ENCODE measurements at places on chromosomes 12 and 14.

DNA sequence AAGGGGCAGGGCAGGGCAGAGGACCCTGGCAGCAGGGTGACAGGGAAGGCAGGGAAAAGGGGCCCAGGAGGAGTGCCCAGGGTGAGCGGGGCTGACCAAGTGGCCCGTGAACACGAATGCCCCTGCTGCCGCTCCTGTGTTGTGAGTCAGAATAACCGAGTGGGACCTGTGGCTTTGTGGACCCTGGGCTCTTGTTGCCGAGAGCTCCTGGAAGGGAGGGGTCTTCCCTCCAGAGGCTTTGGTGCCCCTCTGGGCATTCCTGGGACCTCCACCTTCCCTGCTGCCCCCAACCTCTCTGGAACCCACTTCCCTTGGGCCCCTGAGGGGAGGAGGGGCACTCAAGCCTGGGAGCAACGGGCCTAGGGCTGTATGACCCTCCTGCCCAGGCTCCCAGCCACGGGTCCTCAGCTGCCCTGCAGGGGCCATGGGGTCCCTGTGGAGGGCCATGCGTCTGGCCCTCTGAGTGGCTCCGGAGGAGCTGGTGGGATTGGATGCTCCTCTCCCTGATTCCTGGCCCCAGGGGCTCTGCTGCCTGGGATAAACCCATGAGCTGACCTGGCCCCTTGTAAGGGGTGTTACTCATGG, 319.4 kb downstream of the TMEM121 start:
- no peak for DNase-seq

DNA sequence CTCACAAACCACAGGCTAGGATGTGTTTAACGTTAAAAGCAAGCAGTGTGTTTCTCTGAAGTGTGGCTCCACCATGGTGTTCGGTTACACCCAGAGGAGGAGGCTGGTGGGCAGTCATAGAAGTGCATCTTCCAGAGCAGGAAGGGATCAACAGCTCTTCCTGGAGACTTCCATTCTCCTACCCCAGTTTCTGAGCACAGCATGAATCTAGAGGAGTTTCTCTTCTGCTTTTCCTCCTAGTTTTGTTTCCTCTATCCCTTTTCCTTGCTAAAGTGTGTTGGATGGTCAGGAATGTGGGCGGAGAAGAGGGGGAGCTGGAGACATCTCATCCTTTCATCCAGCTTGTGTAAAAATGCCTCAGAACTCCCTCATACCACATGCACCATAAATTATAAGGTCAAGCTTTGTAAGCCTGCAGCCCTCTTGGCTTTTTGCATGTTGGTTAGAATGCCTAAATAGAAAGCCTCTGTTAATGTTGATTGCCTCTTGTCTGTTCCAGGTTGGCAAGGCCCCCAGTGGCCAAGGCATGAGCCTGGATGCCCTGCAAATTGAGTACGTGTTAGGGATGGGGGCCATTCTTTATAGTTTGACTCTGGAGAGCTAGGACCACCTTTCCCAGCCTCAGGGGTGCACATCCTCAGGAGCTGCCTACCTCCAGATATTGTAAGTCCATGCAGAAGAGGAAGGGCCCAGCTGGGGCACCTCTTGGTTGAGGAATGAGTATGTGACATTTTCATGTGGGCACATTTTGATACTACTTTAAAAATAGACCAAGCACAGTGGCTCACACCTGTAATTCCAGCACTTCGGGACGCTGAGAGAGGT, 4.0 kb upstream of the CKAP4 start:
- DNase-seq: no peak

GRCh38 chr12:124188084-124188483, 106.8 kb upstream of the RFLNA start:
- DNase-seq: no peak

DNA sequence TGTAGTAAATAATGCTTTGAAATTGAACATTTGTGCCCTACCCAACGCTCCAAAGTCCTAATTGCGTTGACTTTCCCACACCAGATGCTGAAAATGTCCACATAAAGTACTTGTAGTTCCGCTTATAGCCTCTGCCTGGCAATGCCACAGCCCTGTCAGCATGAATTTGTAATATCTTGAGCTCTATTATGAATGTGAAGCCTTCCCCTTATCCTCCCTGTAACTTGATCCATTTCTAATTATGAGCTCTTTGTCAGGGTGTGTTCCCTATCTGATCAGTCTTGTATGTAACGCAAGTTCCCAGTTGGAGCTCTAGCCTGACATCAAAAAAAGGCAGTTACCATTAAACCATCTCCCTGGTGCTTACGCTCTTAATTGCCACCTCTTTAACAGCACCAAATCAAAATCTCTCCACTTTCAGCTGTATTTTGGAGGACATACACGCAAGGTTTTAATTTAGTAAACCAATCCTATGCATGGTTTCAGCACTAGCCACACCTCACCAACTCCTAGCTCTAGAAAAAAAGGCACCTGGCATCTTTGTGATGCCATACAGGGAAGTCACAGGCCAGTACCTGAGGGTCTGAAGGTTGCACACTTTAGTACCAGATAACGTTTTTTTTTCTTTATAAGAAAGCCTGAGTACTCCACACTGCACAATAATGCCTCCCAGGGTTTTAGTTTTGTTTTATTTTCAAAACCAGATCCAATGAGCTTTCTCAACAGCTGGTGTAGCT, 69.3 kb downstream of the EEA1 start:
- no peak for DNase-seq

- DNase-seq: no peak
These were observed 21.7 kb upstream of the KRT83 start for GRCh38 chr12:52342781-52343490.

DNA sequence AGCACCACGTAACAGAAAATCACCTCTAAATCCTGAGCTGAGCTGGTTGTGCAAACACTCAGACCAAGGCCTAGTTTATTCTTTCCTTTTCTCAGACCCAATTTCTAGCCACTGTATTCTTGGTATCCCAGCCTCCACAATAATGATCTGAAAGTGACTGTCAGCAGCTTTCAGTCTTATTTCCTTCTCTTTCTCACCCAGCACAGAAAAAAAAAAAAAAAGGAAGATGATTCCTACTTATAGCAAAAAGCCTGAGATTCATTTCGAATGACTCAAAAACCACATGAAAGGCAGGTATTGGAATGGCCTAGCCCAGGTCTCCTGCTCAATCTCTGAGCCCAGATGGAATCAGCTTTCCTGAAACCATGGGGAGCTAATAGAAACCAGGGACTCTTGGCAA, 298.6 kb upstream of the PPFIA2 start:
- no peak for DNase-seq

DNA sequence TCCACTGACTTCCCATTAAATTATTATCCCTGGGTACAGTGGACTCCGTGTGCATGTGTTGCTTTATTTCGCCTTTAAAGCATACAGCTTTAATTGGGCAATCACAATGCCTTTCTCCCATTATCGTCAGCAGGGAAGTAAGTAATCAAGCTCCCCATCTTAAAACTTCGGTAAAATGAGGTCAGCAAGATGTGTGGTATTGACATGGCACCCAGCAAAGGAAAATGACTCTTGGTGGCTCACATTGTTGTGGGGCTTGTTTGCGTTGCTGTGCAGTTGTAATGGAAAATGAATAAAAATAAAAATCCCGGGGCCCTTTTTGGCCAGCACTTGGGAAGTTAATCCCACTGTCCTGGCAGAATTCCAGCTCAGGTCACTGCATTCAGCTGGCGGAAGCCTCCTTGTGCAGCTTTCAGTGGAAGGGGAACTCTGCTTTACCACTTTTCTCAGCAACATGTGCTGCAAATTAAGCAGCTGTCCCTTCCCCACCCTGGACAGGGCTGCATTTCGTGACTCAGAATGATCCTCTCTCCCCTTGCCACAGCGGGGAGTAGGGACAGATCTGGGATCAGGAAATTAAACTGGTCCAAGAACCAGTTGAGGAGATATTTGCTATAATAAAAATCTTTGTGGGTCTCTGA, 13.9 kb upstream of the ATP2A2 start:
- no peak for DNase-seq

GRCh38 chr12:88897723-88898122, 317.5 kb upstream of the KITLG start:
- no peak for DNase-seq

DNA sequence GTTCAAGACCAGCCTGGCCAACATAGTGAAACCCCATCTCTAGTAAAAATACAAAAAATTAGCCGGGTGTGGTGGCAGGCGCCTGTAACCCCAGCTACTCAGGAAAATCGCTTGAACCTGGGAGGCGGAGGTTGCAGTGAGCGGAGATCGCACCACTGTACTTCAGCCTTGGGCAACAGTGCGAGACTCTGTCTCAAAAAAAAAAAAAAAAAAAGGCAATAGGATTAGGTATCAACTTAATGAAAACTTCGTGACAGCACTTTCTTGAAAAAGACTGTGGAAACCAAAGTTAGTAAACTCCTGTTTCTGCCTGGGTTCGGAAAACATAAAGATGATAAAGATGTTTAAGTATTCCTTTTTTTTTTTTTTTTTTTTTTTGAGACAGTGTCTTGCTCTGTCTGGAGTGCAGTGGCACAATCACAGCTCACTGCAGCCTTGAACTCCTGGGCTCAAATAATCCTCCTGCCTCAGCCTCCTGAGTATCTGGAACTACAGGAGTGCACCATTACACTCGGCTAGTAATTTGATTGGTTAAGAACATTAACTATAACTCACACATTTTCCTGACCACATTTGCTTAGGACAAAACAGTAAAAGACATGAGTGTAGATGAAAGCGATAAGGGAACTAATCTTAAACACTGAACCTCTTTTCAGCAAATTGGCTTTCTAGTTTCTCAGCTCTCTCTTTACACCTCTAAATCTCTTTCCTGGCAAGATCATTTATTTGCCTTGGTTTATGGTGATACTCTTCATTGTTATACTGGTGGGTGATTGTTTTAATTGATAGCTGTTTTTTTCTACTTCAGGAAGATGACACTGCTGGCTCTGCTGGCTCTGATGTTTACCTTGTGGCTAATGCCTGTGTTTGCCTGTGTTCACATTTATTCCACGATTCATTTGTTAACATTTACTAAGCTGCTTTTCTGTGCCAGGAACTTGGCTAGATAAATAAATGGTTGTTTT, 15.8 kb downstream of the HIF1A start:
- DNase-seq: no peak

- DNase-seq: no peak
These were observed 94.8 kb downstream of the NINJ2 start for GRCh38 chr12:568486-568885.

DNA sequence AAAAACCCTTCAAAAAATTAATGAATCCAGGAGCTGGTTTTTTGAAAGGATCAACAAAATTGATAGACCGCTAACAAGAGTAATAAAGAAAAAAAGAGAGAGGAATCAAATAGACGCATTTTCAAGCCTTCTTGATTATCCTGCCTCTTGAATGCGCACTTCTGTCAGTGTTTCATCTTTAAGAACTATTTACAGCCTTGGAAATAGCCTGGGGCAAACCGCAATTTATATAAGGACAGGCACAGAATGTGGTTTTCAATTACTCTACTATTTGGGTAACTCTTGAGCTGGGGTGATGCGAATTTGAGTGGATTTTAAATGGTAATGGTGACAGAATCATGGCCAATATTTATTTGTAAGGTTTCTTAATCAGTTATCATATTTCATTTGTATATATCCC, 179.1 kb upstream of the OTX2 start:
- DNase-seq: no peak

DNA sequence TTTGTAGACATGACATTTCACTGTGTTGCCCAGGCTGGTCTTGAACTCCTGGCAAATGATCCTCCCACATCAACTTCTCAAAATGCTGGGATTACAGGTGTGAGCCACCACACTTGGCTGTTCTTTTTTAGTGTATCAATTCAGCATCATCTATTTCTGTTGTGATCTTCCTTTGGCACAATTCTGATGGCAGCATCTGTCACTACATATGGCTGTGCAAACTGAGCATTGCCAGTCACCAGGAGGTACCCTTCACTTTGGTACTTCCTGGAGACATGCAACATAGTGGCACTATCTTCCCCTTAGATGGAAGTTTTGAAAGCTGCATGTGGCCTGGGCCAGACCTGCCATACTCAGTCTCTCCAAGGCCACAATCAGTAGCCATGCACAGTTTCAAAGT, 467.1 kb upstream of the TMPO start:
- no peak for DNase-seq

DNA sequence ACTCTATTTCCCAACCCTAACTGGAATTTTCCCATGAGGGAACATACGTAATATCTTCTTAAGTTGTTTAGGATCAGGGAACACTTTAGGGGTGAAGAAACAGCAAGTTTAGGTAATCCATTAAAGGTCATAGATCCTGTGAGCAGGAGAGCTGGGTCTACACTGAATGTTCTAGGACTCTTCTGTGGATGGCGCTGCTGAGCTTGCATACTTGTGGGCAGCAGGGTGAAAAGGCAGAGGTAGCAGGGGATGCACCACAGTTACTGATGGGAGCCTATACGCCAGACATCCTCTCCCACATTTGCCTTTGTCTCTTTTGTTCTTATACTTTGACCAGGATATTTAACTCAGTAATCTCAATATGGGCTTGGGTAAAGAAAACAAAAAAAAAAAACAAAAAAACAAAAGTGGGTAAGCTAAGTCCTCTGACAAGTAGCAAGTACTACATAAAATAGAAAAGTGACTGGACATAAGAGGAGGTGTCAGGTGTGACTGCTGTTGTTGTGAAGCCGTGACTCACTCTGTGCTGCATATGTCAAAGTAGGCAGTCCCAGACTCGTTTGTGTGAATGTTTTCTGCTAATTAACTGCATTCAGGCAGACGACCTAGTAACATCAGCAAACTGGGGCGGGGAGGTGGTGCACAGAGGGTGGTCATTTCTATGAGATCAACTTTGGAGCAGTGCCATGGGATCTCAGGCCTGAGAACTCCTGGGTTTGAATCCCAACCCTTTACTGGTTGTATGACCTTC, 31.6 kb downstream of the NEUROD4 start:
- peak; percentile 35 for DNase-seq

GRCh38 chr12:108823804-108824203, 33.6 kb downstream of the SSH1 start:
- no peak for DNase-seq

GRCh38 chr12:34347367-34347766, 325.1 kb downstream of the ALG10 start:
- no peak for DNase-seq

DNA sequence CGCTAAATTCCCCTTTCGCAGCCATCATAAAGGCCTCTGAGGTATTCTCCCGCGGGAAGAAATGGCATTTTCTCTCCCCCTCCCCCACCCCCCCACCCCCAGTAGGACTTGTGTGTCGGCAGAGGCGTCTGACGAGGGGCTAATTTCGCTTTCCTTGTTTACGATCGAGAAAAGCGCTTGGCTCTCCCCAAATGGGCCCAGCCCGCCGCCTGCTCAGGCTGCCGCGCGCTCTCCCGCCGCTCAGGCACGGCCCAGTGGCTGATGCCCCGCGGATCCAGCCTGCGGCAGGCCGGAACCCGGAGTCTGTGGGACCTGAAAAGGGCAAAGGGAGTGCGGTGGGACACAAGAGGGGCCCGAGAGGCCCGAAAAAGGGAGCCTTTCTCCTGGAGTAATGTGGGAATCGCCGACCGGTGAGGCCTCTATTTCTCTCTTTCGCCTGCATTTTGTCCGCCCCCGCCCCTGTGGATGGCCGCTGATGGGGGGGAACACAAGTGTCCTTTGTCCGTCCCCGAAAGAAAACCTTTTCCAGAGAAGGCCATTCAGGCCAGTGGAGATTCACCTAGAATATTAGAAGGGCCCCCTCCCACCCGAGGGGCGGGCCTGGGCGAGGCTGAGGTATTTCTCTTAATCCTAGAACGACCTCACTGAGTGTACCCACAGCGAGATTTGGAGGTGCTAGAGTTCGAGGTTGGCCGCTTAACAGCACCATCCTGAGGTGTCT, 9.0 kb upstream of the HOXC6 start:
- DNase-seq: no peak
